Occipital lobe (tissue), 3 donors: ENCODE measurements at places on chromosomes 7 and 10. TPM values are rescaled to one million over a fixed set of nuclear protein-coding genes. Genes with fewer than 3 reads are reported as not detected.

C10orf95 gene
- total RNA-seq = not detected

TEX36 gene
- total RNA-seq = not detected

FAM237B gene
- total RNA-seq = not detected

PRXL2A gene
- 70.5 TPM for total RNA-seq

GPRIN2 gene
- total RNA-seq = 19.3 TPM

ZNF22 gene
- total RNA-seq = 48.8 TPM

PIK3AP1 gene
- 5.6 TPM for total RNA-seq

NFE2L3 gene
- 19.2 TPM for total RNA-seq

NCF1 gene
- total RNA-seq = not detected

KLF14 gene
- not detected for total RNA-seq
